ENCODE measurements at places on chromosomes 6 and 20.

GRCh38 chr6:151448623-151449022 is 3.3 kb downstream of the RMND1 start:
- H3K4me1 ChIP-seq = peaks cover 4% of the 10 kb centered on the region
- peaks cover 2% of the 10 kb centered on the region for H3K36me3 ChIP-seq
- H3K27me3 ChIP-seq = no peaks in the 10 kb centered on the region
- no peak for DNase-seq
- no peak overlapping the region for H3K4me3 ChIP-seq

- H3K36me3 ChIP-seq = peaks cover 6% of the 10 kb centered on the region
- DNase-seq = no peak
- no peak overlapping the region for H3K4me3 ChIP-seq
- peak overlapping the region; percentile 41 for H3K27ac ChIP-seq
Measured at GRCh38 chr20:35886537-35886936, 67.8 kb downstream of the SCAND1 start.

GRCh38 chr6:70133246-70133645 is 169.6 kb downstream of the COL9A1 start:
- no peaks in the 10 kb centered on the region for H3K4me1 ChIP-seq
- no peak overlapping the region for H3K27ac ChIP-seq
- no peaks in the 10 kb centered on the region for H3K27me3 ChIP-seq

GRCh38 chr6:129889580-129889979 is 28.5 kb upstream of the TMEM244 start:
- H3K4me1 ChIP-seq = peaks cover 3% of the 10 kb centered on the region
- no peaks in the 10 kb centered on the region for H3K36me3 ChIP-seq

DNA sequence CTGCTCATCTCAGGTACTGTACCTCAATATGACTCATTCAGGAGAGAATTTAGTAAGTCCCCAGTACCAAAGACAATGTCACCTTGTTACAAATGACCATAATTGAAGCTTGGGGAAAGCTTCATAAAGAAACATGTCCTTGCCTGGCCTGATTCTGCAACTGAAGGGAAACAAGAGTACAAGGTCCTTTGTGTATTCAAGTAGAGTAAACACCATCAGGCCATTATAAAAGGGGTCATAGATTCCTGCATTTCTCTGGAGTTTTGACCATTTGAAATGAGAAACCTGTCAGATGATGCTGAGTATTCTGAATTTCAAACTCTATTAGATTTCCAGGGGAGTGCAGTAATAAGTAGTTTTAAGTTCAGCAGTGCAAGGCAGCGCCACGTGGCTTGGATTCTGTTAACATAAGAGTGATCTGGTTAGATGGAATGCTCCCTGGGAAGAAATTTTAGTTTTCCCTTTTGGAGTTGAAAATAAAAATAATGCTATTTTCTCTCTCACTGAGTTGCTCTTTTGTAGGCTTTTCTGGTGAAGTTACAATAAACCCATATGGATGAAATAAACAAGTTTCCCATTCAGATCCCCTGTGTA is 1054.3 kb downstream of the EPHA7 start:
- H3K36me3 ChIP-seq = no peaks in the 10 kb centered on the region
- peaks cover 6% of the 10 kb centered on the region for H3K4me1 ChIP-seq
- no peak overlapping the region for H3K27ac ChIP-seq
- DNase-seq = peak; percentile 31

Measured in IMR-90 (cell line).